ENCODE measurements at places on chromosomes 2 and 18.

GRCh38 chr2:136052369-136053362 is 65.3 kb downstream of the CXCR4 start:
- no peak for DNase-seq

GRCh38 chr18:77063260-77063659 is 69.3 kb downstream of the MBP start:
- DNase-seq = no peak

DNA sequence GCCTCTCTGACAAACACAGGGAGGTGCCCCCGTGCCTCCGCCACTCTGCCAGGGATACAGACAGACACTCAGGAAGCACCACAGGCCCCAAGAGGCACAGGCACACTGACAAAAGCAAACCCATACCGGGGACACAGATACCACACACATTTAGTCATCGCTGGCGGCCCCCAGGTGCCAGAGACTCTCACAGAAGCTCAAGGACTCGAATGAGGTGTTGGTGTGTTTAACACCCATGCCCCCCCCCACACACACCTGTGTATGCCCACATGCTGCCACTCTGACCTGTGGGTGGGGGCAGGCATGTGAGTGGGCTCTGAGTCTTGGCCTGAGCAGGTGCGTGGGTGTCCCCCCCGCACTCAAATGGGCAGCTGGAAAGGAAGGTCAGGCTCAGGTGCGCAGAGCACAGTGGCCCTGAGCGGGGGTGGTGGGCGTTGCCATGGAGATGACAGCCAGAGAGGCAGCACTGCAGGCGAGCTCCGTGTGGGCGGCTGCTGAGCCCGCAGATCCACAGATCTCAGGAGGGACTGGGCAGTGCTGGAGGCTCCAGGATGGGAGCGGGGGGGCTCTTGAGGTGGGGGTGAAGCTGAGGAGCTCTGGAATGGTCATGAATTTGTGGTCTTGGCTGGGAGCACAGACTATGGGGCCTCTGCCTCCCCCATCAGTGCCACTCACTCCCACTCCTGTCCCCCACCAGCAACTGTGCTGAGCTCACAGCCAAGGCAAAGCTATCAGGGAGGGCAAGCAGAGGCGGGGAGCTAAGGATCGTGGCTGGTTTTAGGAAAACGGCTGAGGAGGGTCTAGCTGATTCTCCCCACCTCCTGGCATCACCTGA is 73.9 kb upstream of the TAF1B start:
- DNase-seq = no peak

DNA sequence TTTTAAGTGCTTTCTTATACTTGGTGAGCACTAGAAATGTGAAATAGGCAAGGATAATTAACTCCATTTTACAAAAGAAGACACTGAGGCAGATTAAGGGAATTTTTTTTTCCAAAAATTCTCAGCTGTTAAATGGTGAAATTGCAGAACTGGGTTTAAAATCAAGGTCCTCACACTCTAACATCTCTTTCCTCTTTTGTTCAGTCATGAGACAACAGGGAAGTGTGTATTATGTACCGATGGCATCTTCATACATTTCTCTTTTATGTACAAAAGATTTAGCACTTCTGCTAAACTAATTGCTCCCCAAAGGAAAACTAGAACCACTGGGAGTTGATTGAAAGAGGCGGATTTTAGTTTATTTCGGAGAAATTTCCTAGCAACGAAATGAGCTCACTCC is 203.0 kb downstream of the SETBP1 start:
- no peak for DNase-seq

DNA sequence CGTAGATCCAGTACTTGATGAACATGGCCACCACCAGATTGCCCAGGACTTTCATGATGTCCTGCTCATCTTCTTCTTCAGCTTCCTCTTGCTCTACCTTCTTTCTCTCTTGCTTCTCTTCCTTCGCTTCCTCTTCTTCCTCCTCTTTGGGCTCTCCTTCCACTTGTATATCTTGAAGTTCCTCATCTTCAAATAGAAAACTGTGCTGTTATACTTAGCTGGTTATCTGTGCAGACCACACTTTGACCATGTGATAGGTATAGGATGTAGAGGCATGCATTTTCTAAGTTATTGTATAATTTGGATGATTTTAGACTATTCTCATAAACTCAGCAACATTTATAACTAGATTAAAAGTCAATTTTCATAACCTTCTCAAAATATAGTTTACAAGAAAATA is 263.4 kb downstream of the NAPG start:
- no peak for DNase-seq

- DNase-seq = no peak
Observed at GRCh38 chr18:46642561-46642960, 14.5 kb downstream of the LOXHD1 start.

GRCh38 chr2:69692424-69692823 is 48.9 kb upstream of the AAK1 start:
- DNase-seq = no peak

- no peak for DNase-seq
Observed at GRCh38 chr2:124343827-124344498, 318.9 kb downstream of the CNTNAP5 start.

DNA sequence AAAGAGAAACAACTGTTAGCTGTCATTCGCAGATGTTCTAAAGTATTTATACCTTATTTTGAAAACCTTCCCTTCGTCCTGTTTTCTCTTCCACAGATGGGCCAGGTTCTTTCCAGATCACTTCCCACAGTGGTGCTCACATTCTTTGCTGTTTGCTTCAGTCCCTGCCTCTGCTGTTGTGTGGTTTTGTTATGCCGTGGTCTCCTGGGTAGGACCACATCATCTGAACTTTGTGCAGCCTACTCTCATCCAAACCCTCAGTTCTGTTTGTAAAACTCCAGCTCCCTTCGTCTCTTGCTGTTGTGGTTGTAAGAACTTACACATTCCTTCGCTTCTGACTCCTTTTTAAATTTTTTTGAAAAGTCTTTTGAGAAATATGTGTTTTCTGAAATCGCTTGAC is 38.1 kb downstream of the ZNF236 start:
- no peak for DNase-seq

DNA sequence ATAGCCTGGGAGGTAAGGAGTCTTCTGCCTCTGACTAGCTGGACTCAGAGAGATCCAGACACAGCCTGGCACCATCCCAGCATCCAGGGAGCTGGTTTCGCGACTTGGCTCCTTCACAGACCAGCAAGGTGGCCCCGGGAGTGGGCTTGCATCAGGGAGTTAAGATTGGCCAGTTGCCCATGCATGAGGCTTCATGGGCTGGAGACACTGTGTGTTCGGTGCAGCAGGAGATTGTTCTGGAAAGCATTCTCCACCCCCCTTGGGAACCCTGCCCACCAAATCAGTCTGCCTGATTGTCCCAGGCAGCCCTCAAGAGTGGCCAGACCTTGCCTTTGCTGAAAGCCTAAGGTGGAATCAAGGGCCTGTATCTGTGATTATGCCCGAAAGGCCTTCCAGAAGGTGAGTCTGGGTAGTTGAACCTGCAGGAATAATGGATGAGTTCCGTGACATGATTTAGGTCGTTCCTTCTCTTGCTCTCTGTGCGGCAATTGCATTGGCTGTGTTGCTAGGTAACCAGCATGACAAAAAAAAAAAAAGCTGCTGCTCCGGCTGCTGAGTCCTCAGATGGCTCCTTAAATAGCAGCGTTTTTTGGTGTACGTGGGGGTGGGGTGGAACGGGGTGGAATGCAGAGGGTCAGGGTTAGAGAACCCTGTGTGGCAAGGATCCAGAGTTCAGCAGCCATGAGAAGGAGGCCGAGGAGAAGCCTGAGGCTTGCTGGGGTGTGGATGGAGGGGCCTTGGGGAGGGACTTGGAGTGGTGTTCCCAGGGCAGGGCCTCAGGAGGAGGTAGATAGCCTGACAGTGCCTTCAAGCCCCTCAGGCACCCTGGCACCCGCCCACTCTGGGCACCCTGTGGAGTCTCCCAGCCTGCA is 93.0 kb upstream of the MCFD2 start:
- peak; percentile 79 for DNase-seq

DNA sequence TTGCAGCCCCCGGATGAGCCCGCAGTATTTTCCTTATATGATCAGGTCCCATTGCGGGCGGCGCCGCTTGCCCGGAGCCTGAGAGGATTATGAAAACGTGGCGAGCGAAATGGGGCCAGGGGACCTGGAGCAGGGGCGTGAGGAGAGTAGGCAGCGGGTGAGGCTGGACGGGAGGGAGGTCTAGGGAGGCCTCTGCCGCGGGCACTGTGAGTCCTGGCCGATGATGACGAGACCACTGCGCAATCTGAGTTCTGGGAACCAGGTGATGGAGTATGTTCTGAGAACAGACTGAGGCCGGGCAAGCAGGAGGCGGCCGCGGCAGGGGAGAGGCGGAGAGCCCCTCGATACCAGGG is 790 bp upstream of the ACAA2 start:
- no peak for DNase-seq

DNA sequence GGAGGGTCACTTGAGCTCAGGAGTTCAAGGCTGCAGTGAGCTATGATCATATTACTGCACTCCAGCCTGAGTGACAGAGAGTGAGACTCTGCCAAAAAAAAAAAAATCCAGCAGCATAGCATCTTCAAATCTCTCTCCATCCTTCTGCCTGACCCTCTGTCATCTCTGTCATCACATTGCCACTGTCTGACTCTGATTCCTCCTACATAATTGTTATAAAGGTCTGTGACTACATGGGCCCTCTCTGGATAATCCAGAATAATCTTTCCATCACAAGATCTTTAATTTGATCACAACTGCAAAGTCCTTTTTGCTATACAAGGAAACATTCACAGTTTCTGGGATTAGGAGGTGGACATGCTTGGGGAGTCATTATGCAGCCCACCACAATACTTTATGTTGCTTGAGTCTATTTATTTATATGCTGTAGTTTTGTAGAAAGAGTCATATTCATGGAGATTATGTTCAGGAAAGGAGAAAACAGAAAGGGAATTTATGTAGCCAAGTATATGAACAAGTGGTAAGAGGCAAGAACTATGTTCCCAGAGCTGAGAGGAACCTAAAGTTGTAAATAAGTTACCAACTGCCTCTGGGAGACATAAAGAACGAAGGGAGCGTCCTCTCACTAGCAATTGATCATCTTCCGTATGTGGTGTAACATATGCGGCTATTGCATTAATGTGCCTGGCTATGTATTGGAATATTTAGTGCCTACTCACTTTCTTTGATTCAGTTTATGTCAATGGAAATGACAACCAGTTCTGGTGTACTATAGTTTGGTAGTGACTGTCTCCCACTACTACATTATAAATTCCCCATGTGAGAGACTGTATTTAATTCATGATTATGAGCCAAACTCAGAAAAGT is 21.5 kb downstream of the RND3 start:
- no peak for DNase-seq

DNA sequence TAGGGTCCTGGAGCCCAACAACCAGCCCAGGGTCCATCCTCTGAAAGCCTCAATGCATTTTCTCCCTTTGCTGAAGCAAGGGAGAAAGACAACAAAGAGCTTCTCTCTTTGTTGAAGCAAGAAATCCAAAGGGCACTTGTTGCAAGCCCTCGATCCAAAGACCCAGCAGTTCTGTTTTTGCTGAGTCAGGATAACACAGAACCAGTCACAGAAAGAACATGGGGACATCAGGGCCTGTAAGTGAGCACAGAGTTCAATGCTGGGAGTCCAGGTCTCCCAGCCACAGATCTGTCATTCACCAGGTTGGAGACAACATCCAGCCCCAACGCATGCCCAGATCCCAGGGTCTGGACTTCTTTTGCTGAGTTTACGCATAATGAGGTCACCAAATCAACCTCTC is 315.8 kb upstream of the KLHL29 start:
- DNase-seq = no peak

GRCh38 chr2:230650585-230651137 is 62.0 kb upstream of the CAB39 start:
- DNase-seq = no peak

GRCh38 chr2:3827673-3828575 is 124.5 kb downstream of the DCDC2C start:
- no peak for DNase-seq

GRCh38 chr2:11597538-11598225 is 63.8 kb downstream of the GREB1 start:
- DNase-seq = no peak

- no peak for DNase-seq
Observed at GRCh38 chr18:22585333-22585732, 167.6 kb upstream of the CTAGE1 start.

DNA sequence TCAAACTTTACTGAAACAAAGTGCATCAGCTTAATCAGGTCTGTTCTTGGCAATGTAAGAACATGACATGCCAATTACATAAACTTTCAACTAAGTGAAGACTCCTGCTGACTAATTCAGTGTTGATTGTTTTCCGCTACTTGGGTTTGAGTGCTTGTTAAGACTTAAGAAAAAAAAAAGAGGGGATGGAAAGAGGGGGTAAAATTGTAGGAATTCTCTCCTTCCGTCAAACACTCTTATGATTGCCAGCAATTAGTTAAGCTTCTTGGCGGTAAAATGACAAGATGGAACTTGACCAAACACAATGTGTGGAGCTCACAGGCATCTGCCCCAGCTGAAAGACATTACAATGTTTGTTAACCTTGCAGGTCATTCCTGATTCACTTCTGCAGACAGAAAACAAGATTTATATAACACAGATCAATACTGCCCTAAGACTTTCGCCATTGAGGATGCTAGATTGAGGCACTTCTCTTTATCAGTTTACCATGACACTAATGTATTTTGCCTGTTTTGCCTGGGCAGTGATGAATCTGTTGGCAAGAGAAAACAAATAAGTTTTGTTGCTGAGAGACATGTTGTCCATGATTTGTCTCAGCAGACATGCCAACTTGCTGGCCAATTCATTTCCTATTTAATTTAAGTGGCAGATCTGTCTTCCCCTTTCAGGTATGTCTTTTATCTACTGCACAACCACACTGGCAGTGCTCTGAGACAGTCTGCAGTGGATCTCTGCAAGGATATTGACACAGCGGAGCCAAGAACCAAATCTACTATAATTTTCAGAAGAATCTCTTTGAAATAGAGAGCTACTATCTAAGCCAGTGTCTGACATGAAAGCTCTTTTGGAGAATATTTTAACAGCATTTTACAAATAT is 410.0 kb upstream of the KCNH7 start:
- no peak for DNase-seq

DNA sequence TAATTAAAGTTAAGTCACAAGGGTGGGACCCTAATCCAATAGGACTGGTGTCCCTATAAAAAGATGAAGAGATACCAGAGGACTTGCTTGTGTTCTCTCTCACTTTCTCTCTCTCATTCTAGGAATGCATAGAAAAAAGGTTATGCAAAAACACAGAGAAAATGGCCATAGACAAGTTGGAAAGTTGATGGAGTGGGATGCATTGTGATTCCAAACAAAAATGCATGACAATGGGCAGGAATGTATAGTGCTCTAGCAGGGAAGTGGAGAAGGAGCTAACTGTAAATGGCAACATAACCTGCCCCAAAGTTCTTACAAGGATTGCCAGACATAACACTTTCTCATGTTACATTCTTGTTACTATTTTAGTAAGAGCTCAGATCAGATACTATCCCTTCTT is 301.6 kb upstream of the LRATD1 start:
- no peak for DNase-seq
